ENCODE measurements at places on chromosomes 1 and 21.

GRCh38 chr1:91537281-91537986 lies 36.8 kb downstream of the CDC7 start:
- peak; percentile 86 for DNase-seq

GRCh38 chr21:40615505-40616376 lies 231.2 kb downstream of the DSCAM start:
- DNase-seq, result no peak

- no peak for DNase-seq
These were observed 99.8 kb downstream of the UCK2 start for GRCh38 chr1:165927169-165927568.

DNA sequence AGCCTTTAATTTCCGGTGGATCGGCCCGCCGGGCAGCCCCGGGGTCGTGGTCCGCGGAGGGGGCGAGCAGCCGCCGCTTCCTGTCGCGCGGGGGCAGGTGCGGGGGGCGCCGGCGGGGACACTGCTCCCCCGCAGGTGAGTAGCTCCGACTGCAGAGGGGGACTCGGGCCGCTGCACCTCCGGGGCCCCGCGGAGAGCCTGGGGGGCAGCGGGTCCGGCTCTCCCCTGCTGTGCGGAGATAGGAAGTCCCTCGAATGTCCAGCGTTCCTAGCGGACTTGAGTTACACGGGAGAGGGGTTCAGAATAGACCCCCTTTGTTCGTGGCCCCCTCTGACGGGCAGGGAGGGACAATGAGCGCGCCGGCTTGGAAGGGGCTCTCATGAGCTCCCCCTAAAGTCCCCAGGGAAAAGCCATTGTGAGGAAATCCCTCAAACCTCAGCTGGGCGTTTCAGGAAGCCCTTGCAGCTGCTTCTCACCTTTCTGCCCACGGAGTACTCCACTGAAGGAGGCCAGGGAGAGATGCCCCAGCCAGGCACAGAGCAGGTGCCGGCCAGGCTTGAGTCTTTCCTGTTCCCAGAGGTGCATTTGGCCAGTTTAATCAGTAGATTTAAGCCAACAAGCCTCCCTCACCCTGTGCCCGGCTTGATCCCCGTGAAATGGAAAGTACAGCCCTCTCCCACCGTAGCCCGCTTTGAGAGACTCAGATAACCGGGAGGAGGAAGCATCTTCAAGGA lies 925 bp downstream of the PDE9A start:
- DNase-seq, result no peak

- DNase-seq, result peak; percentile 35
These were observed 39.4 kb downstream of the PTAFR start for GRCh38 chr1:28136922-28137613.

DNA sequence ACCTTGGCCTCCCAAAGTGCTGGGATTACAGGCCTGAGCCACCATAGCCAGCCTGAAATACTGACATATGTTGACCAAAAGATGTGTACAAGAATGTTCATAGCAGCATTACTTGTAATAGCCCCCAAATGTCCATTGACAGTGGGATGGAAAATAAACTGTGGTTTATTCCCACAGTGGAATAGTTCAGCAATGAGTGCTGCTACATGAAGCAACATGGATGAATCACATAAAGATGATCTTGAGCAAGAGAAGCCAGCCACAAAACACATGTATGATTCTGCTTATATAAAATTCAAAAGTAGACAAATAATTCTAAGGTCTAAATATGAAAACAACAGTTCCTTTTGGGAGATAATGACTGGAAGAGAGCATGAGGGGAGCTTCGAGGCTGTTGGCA lies 9.1 kb upstream of the CREG1 start:
- no peak for DNase-seq

GRCh38 chr1:32981003-32981901 lies 16.6 kb upstream of the RNF19B start:
- DNase-seq, result peak; percentile 88

GRCh38 chr1:11180342-11180744 lies 8.8 kb upstream of the ANGPTL7 start:
- DNase-seq, result peak; percentile 52

- DNase-seq, result no peak
These were observed 698 bp upstream of the UCK2 start for GRCh38 chr1:165826565-165827267.

GRCh38 chr21:43282358-43283120 lies 113.7 kb downstream of the CRYAA start:
- no peak for DNase-seq
